Right ventricle myocardium superior (tissue), 1 donor: ENCODE measurements at places on chromosomes 3 and 15.

GRCh38 chr3:184345317-184346144, 8.1 kb downstream of the FAM131A start:
- peak; percentile 73 for DNase-seq

DNA sequence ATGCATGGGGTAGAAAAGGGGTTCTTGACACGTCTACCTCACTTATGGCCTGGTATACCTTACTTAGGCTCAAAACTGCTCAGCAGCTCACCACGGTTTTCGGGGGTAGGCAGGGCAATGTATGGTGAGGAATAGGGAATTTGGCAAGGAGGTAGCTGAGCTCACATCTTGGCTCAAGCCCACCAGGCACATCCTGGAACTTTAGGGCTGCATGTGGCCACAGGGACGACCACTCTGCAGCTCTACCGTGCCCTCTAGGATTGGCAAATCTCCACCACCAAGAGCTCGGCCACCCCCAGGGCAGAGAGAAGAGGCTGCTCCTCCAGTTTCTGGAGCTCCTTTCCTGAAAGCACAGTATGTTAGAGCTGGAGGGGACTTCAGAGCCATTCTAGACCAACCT, 69.7 kb downstream of the MRPL46 start:
- DNase-seq = no peak

DNA sequence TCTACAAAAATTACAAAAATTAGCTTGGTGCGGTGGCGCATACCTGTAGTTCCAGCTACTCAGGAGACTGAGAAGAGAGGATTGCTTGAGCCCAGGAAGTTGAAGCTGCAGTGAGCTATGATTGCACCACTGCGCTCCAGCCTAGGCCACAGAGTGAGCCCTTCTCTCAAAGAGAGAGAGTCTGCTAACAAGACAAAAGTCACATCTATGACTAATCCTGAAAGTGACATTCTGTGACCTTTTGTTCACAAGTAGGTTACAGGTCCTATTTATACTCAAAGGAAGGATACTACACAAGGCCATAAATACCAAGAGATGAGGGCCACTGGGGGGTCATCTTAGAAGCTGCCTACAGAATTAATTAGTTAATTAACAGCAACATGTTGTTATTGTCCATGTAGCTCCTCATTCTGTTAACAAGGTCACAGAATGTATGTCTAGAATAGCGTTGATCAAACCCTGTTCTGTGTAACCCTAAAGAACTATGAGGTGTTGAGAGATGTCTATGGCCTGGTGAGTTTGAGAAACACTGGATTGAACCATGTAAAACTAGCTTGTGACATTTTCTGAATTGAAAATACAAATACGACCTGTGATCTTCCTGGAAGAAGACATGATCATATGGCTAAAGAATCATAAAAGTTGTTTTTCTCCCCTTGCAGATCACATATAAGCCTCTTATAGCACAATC, 97.0 kb downstream of the SAMMSON start:
- no peak for DNase-seq

DNA sequence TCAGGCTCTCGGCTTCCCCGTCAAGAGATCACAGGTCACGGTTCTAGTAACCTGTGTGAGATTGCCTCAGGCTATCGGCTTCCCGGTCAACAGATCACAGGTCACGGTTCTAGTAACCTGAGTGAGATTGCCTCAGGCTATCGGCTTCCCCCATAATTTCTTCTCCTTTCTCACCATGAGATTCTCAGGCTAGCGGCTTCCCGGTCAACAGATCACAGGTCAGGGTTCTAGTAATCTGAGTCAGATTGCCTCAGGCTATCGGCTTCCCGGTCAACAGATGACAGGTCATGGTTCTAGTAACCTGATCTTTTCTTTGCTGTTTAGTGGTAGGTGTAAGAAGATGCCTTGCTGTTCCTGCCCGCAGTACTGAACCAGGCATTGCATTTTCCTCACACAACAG, 418.2 kb upstream of the ZNF717 start:
- DNase-seq = no peak

- DNase-seq = no peak
Measured at GRCh38 chr3:120137548-120137947, 43.3 kb upstream of the GSK3B start.

- DNase-seq = no peak
Measured at GRCh38 chr15:68224546-68225250, 4.8 kb downstream of the CLN6 start.

DNA sequence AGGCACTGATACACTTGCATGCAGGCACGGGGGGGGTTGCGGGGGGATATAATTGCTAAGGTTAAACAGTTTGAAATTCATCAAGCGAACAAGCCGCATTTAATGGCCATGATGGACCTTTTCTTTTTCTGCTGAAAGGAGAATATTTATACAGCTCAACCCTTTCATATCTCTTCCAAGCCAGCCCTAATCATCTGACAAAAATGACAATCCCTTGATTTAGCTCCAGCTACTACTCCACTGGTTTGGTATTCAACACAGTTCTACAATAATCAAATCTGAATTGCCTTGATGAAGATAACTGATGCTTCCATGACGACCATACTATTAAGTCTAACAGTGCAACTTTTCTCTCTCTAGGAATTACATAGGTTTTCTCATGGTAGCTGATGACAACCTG, 374.9 kb downstream of the PLCL2 start:
- no peak for DNase-seq

DNA sequence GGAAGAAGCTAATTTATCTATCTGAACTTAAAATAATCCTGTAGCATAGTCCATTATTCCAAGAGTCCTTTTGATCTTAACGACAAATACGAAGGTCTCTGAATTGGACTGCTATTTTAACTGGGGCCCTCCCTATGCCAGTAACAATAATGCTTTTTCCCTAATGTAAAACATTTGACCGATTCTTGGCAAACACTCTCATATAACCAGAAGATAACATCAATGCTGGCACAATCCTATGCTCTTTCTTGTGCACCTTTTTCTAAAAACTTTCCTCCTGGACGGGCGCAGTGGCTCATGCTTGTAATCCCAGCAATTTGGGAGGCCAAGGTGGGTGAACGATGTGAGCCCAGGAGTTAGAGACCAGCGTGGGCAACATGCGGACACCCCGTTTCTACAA, 3.9 kb downstream of the LRRFIP2 start:
- no peak for DNase-seq

- no peak for DNase-seq
Measured at GRCh38 chr3:105828703-105829102, 40.1 kb downstream of the CBLB start.

- no peak for DNase-seq
Measured at GRCh38 chr15:31081588-31082250, 19.8 kb downstream of the TRPM1 start.

GRCh38 chr15:77017761-77018720, 23.1 kb downstream of the PSTPIP1 start:
- DNase-seq = peak; percentile 20

- no peak for DNase-seq
Measured at GRCh38 chr3:21909096-21909495, 158.1 kb upstream of the ZNF385D start.

DNA sequence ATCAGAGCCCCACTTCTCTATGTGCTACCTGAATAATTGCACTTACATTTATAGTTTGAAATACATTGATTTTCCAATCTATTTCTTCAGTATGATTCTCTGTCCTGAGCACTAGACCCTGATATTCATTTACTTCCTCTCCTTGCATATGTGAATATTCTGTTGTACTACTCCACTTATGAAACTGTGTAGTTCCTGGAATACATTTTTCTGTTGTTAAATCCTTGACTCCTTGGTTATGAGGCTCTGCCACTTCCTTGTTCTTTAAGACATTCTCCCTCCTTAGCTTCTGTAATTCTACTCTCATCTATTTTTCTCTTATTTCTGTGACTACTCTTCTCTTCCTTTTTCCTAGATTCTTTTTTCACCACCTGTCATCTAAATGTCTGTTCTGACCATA, 12.9 kb upstream of the MGA start:
- no peak for DNase-seq

DNA sequence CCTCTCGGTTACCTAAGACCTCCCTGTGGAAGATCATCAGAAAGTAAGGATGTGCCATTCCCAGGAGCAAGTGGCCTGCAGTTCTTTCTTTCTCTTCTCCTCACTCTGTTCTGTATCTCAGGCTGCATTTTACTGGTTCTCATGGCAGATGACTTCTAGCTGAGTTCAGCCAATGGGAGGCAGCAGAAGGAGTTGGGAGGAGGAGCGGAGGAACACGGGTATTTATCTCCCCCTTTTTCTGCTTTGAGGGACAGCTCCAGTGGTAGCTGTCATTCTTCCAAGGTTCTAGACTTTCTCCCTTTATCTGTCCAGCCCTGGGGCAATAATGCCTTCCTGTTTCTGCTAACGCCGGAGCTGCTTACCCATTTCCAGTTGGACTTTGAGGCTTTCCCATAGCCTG, 339.9 kb downstream of the NR2F2 start:
- DNase-seq = no peak

DNA sequence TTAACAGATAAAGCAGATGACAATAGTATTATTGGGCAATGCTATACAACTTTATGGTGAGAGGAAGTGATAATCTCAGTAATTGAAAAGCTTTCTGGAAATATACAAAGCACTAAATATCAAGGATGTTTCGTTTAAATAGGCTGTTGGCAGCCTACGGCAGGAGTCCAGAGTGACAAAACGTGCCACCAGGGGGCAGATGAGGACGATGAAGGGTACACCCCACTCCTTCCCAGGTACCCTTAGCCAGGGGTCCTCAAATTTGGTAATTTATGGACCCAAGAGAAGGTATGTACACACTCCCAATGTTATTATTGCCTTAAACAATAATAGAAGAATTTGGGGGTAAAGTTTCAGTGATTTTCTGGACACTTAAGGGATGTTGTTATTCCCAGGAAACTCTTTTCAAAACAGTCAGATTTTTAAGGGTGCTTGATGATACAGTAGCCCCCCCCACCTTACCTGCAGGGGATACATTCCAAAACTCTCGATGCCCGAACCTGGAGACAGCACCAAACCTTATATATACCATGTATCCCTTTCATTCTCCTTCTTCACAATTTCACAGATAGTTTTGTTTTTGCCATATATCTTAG, 1.4 kb upstream of the MAGEL2 start:
- DNase-seq = peak; percentile 47

- DNase-seq = no peak
Measured at GRCh38 chr3:144187531-144188210, 216.0 kb downstream of the DIPK2A start.

GRCh38 chr3:42079701-42080452, 11.3 kb upstream of the TRAK1 start:
- DNase-seq = no peak

DNA sequence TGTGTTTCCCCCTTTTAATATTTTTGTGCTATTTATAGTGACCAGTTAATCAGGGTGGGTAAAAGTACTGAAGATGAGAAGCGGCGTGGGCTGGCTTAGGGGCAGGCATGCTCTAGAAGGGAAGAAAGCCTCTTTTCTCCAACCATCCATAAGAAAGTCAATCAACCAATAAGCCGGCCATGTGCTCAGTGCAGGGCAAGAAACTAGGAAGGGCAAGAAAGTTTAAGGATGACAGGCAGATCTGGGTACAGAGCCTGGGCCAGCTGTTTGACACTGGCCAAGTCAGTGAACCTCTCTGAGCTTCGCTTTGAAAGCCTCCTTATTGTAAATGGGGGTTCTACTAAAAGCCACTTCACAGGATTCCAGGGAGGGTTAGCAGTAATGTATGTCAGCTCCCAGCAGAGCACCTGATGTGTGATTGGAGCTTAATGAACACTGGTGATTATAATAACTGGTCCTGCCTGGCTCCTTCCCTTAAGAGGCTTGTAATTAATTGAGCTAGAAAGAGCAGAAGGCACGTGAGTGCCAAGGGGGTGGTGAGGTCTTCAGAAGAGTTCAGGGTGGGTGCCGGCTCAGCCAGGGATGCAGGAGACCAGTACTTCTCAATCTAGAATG, 5.7 kb upstream of the CHRNA3 start:
- DNase-seq = no peak

DNA sequence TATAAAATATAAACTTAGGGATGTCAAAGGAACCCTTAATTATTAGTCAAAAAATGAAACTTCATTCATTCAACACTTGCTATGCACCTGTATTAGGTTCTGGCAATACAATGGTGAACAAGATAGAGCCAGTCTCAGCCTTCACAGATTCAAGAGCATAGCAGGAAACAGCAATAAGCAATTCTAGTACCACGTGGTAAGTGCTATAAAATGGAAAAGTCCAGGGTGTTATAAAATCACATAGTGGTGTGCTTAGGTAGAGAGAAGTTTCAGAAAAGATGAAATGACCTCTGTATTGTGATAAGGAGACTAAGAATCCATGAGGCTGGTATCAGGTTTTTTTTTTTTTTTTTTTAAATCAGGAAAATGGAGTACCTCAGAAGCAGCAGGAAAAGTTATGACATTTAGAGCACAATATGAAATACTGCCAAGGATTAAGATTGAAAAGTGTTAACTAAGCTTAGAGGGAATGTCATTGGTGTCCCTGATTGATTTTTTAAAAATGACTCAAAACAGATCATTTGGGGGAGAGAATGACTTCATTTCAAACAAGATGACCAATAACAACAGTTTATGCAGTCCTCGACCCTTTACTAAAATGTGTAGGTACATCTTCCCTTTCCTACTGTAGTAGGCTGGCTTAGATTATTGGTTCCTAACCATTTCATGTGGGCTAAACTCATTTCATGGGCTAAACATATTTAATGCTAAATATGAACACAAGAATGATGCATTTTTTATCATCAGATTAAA, 5.0 kb downstream of the TOMM70 start:
- no peak for DNase-seq
